Stimulated activated CD4-positive, alpha-beta T cell treated with anti-CD3 and anti-CD28 coated beads, Interleukin-1b, Interleukin-23, amount 100 ng/mL, for 1 hour (primary cell): ENCODE measurements at places on chromosomes 3 and 15.

- no peak for DNase-seq
Measured at GRCh38 chr15:62807539-62808130, 234.9 kb upstream of the TPM1 start.

GRCh38 chr3:63685340-63685739 lies 32.9 kb downstream of the SNTN start:
- DNase-seq: no peak

DNA sequence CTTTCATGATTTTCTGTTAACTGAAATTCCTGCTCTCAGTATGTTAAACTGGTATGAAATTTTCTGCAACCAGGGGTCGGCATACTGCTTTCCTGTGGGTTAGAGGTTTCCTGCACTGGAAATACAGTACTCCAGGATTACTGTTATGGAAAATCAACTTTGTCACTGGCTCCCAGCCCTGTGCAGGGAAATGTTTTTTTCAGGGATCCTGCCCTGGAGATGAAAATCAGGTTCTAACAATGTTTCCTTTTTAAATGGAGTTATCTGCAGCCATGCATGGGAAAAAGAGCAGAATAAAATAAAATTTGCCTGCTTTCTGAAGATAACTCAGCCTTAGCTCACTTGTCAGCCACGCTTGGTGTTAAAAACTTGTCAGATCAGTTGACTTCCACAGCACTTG lies 220.4 kb downstream of the IL5RA start:
- DNase-seq: no peak

GRCh38 chr3:155270063-155270462 lies 23.4 kb downstream of the STRIT1 start:
- no peak for DNase-seq

- no peak for DNase-seq
Measured at GRCh38 chr15:76979331-76979925, 15.5 kb upstream of the PSTPIP1 start.

DNA sequence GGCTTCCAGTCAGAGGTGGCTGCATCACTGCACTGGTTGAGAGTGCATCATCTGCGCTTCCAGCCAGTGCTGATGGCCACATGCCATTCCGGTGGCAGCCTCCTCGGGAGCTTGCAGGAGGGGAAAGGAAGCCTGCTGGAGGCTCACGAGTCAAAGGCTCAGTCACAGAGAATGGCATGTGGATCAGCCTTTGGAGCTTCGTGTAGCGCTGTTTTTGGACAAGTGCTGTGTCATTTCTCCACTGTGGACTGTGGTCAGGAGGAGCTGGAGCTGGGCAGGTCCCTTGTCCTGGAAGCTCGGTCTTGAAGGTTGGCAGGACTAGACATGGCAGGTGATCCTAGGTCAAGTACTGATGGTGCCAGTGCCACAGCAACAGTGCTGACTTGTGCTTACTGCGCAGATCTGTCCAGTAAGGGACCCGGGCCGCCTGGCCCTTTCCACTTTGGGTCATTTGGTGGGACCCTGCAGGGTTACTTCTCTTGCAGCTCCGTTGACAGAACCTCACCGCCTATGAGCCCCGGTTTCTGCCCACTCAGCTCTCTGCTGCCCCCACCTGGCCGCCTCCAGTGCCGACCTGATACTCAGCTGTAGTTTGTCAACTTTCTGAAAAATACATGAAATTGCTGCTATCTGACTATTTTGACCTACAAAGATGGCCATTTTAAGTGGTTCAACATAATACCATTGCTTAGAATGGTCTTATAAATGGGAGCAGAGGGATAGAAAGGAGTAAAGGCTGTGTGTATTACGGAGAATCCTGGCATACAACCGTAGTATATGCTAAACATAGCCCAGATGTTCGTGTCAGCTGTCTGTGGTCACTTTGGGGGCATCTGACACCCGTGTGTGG lies 27.6 kb upstream of the TRPM1 start:
- peak; percentile 45 for DNase-seq

GRCh38 chr3:185784317-185784716 lies 40.5 kb downstream of the IGF2BP2 start:
- DNase-seq: no peak

GRCh38 chr3:97712919-97713318 lies 51.6 kb upstream of the ARL6 start:
- no peak for DNase-seq

GRCh38 chr15:94760348-94760747 lies 529.0 kb downstream of the MCTP2 start:
- no peak for DNase-seq

DNA sequence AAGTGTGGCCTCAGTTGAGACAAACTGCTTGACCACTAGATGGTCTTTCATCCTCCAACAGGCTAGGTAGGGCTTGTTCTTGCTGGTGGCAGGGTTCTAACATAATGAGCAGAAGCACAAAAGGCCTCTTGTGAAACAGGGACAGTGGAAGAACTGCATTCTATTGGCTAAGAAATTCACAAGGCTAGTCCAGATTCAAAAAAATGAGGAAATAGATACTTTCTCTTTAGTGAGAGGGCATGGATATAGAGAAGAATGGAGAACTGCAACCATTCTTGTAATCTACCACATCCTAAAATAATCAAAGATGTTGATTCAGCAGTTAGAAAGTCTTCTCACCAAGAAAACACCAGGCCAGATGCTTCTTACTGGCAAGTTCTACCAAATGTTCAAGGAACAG lies 143.7 kb upstream of the LRIG1 start:
- DNase-seq: no peak

DNA sequence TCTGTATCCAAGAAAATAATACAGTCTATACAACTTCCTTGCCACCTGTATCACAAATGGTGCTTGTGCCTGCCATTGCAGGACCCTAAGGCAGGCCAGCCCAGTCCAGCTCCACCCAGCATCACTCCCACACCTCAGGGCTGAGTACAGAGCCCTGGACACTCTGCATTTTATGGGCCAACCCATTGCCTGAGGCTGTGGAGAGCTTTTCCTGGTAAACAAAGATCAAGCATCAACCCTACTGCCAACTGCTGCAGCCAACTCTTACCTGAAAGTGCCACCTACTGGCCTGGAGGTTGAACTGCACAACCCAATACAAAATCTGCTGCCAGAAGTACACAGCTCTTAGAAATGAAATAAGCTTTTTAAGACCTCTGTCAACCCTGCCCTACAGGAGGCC lies 1082.2 kb downstream of the NAALADL2 start:
- DNase-seq: no peak

DNA sequence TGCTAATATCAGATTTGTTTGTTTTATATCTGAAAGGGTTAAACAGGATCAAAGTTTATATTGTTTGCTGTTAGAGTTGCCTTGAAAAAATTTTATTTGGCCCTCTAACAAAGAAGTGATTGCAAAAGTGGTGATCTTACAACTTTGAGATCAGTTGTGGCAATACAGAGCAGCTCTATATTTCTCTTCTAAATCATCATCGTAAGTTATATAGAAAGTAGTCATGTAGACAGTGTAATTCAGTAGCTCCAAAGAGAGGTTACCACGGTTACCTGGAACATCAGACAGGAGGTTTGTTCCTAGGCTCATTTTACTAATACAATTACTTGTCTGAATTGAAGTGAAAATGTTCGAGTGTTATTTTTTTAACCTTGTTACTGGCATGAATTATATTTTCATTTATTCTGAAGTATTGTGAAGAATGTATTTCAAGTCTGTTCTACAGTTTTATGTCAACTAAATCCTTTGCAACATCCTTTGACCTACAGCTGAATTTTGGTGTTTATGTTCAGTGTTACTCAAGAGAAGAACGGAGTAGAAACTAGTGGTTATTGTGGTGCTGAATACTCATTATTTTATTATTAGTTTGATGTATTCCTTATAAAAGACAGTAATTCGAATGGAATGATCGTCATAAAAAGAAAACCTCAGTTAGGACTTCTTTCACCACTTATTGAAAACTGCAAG lies 214.2 kb downstream of the NAALADL2 start:
- no peak for DNase-seq

DNA sequence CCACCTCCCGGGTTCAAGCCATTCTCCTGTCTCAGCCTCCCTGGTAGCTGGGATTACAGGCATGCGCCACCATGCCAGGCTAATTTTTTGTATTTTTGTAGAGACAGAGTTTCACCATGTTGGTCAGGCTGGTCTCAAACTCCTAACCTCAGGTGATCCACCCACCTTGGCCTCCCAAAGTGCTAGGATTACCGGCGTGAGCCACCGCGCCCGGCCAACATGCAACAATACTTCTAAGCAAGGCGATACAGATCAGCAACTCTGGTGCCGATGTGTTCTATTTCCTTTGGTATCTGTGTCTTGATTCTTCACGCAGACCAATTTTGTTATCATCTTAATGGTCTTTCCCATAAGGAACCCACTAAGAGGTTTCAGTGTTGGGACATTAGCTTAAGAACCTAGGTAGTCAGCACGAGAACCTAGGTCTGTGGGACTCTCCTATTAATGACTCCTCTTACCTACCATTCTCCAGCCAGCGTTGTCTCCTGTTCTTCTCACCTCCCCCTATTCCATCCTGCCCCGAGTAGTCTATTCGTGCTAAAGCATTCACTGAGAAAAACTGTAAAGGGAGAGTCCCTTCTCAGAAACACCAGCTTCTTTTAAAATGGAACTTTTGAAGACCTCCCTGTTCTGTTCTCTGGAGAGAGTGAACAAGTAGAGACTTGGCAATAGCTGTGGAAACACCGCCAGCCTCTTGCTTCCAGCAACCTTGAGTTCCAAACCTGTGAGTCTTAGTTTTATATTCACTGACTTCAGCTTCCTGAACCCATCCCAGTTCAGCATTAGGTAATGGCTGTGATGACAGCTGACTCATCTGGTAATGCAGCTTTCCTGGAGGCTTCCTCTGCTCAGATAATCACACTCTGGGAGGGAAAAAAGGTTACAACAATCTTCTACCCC lies 61.2 kb downstream of the TSC22D2 start:
- DNase-seq: no peak

- no peak for DNase-seq
Measured at GRCh38 chr15:86839502-86839901, 759.8 kb downstream of the AGBL1 start.

GRCh38 chr3:149480326-149481017 lies 6.0 kb downstream of the TM4SF4 start:
- no peak for DNase-seq

GRCh38 chr3:120743556-120744195 lies 1.1 kb downstream of the GTF2E1 start:
- no peak for DNase-seq

DNA sequence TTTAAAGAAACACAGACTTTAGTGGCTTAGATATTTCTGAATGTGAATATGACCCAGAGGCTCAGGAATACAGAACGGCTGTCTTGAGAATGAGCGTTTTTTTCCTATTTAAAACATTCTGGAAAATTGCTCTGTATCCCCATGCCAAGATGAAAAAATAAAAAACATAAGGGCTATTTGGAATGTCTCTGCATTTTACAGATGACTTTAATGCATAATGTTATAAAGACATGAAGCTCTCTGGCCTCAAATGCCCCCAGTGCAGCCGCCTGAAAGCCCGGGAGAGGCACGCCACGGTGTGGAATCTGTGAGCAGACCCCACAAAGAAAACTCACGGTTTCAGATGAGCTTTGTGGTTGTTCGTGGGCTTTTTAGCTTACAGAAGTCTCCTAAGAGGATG lies 322.5 kb upstream of the ICE2 start:
- no peak for DNase-seq

- DNase-seq: no peak
Measured at GRCh38 chr3:111607240-111607920, 12.2 kb upstream of the ZBED2 start.

GRCh38 chr3:66443118-66443803 lies 57.6 kb downstream of the LRIG1 start:
- DNase-seq: no peak

DNA sequence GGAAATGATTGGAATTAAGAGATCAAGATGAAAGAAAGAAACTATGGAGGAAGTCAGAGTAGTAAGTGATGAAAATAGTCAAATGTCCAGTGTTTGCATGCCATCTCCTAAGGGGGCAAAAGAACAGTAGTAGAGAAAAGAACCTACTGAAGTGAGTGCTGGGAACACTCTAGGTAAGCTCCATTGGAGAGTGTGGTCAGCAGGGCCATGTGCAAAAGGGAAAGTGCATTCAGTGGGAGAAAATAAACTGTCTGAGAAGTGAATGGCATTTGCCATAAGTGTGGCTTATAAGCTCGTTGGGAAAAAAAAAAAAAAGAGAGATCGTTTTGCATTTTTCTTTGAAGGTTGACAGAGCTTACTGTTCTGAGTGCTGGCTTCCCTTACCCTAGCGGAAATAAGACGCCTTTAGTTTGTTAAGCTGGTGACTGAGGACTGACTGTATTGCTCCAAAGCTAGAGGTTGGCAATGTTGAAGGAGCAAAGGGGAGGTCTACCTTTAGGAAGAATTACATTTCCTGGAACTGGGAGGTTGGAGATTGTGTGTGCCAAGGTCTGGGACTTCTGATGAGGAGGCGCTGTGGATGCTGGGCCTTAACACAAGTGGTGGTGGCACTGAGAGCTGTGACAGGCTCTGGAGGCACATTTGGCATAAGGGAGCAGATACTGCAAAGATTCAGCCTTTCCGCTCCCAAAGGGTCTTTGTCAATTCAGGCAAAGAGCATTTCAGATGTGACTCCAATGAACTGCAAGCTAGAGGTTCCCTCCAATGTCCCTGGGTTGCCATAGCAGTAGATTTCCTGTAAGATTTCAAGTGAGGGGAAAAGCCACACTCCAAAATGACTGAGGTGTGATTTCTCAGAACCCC lies 287.8 kb upstream of the SATB1 start:
- no peak for DNase-seq

- DNase-seq: no peak
Measured at GRCh38 chr15:43100971-43101370, 4.9 kb downstream of the UBR1 start.

DNA sequence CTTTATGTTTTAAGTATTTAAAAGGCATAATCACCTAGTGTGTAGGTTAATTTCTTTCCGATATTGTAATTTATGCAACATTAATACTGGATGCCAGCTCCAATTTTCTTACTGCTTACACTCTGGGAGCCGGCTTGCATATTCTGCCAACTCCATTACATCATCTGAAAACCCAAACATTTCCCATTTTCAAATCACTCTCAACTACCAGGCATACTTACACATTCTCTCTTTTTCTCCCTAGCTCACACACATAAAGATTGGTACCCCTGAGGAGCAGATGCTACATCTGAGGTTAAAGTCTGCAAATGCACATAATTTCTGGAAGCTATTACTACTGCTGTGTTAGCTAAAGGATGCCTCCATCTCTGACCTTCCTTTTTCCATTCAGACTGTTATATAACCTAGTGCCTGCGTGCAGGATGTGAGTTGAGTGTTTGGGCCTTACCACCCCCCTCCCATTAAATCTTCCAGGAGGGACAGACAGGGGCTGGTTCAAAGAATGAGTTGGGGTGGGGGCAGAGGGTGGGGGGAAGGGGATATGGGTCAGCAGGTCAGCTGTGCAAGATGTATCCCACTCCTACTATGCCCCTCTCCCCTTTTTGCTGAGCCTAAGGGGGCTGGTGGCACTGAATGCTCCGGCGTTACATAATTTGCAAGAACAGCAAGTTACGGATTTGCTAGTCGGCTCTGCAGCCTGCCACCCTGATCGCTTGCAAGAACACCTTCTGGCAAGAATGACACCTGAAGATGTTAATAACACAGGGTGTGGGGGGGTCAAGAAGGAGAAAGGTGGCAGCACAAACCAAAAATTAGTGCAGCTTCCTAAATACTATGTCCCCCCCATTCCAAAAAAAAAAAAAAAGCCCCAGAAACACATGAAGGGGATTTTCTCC lies 2.5 kb downstream of the RORA start:
- DNase-seq: no peak
